ENCODE measurements at places on chromosomes 1 and 21.

DNA sequence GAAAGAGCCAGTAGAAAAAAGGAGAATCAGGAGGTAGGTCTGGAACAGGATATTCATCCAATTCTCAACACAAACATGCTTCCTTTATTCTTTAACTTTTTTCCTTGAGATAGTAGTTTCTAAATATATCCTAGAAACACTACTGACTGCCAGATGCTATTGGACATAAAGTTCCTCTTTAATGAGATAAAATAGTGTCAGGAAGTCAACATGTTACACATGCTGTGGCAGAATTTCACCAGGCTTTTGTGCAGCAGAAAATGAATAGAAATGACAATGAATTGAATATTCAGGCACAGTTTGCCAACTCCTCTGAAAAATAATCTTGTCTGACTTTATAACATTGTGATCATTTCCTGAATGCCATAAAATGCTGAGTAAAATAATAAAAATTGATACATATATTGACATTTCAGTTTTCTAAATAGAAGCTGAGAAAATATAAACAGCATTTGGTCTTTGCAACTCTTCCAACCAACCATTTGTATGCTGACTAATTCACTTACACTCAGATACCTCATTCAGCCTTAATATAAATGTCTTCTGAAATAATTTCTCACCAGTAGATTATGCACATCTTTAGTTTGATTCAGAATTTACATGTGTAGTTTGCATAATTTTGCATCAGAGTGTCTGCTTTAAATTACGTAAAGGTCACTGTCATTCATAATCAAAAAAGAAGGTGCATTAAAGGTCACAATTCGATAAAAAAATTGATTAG lies 486.1 kb upstream of the ADGRL2 start:
- no peak for DNase-seq

- no peak for DNase-seq
Measured at GRCh38 chr1:180524915-180525714, 22.7 kb upstream of the ACBD6 start.

DNA sequence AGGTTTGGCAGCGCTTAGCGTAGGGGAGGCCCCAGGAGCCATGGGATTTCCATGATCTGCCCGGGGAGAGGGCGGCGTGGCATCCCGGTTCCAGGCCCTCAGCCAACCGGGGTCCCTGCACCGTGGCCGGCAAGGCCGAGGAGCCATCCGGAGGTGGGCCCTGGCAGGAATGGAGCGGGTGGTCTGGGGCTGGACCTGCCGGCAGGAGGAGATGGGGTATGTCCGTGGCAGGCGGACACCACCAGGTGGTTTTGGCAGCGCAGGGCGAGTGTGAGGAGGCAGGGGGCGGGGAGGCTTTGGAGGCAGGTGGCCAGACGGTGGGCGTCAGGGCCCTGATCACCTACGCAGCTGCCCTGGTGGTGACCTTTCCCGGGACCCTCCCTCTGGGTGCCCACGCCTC lies 10.3 kb downstream of the PRKCZ start:
- no peak for DNase-seq

DNA sequence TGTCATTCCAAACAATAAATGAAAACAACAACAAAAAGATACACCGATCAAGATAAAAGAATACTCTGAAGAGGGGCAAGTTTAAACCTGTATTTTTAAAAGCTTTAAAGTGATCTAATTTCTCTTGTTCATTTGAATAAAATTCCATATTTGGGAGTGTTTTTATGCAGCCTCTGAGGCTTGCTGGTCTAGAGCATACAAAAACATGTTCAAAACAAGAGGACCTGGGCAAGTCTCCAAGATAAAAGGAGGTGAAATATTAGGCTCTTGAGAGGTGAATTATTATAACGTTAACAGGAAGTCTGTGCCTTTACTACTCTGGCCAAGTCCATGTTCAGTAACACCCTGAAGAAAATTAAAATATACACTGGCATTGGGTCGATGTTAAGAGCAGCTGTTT lies 20.1 kb downstream of the URB1 start:
- no peak for DNase-seq

GRCh38 chr1:26190373-26190987 lies at the start of gene CATSPER4:
TSS of gene CATSPER4 (plus strand) at chr1:26190602. CDS start at chr1:26190628, 26 bp downstream.
- DNase-seq = peak; percentile 16

GRCh38 chr1:235075777-235076308 lies 52.8 kb downstream of the TOMM20 start:
- no peak for DNase-seq

GRCh38 chr1:155013632-155014031 lies 11.0 kb downstream of the ZBTB7B start:
- DNase-seq = no peak

GRCh38 chr21:43301409-43302061 lies 125.4 kb downstream of the SIK1 start:
- DNase-seq = no peak

GRCh38 chr1:215890438-215890837 lies 323.3 kb downstream of the KCTD3 start:
- no peak for DNase-seq

DNA sequence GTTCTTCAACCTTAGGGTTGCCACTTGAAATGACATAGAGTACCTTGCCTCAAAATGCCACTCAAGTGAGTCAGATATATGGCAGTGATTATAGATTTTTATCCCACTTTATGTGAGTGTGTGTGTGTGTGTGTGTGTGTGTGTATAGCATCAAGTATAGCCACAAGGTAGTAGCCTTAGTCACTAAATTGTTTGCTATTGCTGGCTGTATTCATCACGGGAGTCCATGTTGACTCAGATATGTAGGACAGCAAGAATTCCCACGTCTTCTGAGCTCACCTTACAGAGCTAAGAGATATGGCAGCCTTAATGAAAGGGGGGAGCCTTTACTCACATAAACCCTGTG lies 9.3 kb downstream of the ETS2 start:
- DNase-seq = no peak

DNA sequence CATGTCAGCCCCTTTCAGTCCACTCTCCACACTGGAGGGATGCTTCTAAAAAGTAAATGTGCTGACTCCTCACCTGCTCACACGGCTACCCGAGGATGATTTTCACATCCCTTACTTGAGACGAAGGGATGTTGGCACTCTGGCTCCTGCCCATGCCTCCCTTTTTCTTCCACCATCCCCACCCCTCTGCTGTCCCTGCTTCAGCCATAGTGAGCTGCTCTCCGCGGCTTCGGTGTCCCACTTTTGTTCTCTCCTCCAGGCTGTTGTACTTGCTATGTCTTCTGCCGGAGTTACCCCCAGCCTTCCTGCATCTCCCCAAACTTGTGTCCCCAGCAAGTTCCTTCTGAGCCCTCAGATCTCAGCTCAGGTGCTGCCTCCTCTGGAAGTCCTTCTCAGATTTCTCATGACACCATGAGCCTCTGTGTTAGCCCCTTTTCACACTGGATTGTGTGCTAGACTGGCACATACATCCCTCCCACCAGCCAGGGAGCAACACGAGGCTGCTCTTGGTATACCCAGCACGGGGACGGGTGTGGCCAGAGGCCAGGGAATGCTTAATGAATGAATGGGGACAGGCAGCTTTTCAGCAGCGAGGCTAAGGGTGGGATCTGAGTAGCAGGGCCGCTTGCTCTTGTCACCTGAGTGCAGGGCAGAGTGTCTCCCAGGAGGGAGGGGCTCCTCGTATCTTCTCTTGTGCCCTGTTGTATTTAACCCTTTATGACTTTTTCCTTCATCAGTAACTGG lies 1.3 kb downstream of the ACOT11 start:
- peak; percentile 23 for DNase-seq

GRCh38 chr21:14877581-14878228 lies 187.1 kb downstream of the NRIP1 start:
- no peak for DNase-seq

DNA sequence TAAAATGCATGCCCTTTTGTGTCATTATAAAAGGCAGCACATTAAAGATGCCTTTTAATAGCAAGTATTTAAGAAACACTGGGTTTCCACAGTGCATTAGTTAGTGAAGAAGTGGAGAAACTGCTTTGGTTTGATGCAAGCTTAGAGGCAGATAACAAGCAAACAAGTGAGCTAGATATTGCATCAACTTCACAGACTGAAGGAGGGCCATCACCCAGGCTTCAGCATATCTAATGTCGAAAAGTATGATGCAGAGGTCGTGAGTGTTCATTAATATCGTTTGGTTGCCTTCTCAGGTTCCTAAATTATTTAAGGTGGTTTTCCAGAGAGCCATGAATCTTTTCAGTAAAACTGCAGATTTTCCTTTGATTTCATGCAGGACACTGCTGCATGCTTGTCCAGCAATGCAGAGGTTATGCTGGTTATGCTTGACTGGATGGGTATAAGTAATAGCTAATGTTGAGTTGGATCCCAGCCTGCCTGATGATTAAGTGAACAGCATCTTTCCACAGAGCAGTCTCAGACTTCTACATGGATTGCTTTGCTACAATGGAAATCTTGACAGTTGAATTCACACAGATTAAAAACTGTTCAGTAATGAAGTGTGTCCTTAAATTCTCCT lies 69.7 kb upstream of the IPO9 start:
- DNase-seq = no peak

GRCh38 chr1:184056921-184057555 lies 5.5 kb downstream of the TSEN15 start:
- DNase-seq = no peak

DNA sequence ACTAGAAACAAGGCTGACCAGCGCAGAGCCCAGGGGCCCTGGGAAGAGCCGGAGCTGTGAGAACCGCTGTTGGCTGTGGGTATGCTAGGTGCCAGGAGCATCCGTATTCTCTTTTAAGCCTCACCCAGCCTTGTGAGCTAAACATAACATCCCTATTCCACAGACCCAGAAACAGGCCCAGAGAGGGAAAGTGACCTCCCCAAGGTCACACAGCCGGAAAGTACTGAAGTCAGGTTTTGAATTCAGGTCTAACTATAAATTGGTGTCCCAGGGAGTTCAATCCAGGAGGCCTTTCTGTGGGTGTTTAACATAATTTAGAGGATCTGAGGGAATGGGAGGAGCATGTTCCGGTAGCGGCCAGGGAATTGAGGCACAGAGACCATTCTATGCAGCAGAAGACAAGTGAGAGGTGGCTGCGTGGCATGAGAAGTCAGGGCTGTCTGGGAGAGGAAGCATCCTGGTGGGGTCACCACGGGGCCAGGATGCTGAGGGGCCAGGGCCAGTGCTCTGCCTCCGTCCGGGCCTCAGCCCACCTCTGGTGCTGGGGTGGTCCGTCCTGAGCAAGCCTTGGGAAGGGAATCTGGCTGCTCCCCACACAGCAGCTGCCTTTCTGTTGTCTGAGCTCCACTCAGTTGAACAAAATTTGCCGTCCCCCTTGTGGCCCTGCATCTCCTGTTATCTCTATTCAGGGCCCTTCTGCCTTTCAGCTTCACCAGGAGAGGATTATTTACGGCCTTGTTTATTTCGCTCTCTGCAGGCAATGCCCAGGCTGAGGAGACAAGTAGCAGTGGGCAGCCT lies 338.8 kb upstream of the VAMP3 start:
- DNase-seq = no peak

DNA sequence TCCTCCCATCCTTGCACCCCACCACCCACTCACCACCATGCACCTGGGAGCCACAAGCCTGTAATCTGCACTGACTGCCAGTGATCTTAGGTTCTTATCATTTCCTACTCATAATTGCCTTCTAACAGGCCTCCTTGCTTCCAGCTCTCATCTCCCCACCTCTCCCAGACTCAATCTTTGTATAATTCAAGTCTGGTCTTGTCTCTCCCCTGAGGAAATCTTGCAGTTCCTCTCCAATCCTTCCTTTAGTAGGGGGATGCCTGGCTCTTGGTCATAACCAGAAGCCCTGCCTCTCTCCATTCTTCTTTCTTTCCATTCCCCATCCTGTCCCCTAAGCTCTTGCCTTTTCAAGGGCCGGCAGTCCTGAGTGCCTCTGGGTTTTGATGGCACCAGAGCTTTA lies 27.8 kb downstream of the PIGM start:
- no peak for DNase-seq

GRCh38 chr1:71956613-71957285 lies 325.6 kb downstream of the NEGR1 start:
- DNase-seq = no peak

GRCh38 chr1:154405747-154406571 lies 816 bp downstream of the IL6R start:
- DNase-seq = peak; percentile 22

DNA sequence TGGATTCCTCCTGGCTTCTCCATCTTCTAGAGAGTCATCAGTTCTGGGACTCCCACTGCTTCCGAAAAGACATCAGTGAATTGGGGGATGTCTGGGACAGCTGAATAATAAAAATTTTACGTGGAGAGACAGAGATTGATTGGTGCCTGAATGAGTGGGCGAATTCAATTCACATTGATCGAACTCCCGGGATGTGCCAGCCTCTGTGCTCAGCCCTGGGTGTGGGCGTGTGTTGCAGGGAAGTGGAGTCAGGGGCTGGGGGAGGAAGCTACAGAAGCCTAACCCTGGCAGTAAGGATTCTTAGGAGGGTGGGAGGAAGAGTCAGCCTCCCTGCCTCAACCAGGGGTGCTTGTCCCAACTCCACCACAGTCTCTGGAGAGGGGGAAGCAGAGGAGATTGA lies 18.0 kb upstream of the STUM start:
- DNase-seq = no peak

- DNase-seq = no peak
Measured at GRCh38 chr1:215669806-215670491, 102.8 kb downstream of the KCTD3 start.

DNA sequence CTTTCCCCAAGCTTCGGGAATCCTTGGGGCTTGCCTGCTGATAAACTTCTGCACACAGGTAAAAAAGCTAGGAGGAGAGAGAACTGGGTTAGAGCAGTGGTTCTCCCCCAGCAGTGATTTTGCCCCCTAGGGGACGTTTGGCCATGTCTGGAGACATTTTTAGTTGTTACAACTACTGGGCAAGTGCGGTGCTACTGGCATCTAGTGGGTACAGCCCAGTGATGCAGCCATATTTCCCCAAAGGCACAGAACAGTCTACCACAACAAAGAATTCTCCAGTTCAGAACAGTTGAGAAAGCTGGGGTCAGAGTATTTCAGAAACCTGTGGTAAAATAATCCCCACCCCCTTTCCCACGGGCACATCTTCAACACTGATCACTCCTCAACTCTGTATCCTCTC lies 41.3 kb downstream of the LRRC71 start:
- no peak for DNase-seq

- no peak for DNase-seq
Measured at GRCh38 chr21:44074315-44074958, 32.8 kb upstream of the PWP2 start.

DNA sequence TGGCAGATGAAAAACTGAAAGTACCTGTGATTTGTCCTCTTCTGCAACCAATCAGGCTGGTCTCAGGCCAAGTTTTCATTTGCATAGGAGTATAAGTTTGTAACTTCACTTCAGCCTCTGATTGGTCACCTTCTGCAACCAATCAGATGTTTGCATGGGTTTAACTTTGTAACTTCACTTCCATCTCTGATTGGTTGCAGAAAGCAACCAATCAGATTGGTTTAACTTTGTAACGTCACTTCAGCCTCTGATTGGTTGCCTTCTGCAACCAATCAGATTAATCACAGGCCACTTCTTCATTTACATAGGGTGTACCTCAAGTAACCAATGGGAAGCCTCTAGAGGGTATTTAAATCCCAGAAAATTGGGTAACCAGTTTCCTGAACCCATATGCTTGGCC lies 18.9 kb upstream of the TUT4 start:
- DNase-seq = no peak

GRCh38 chr1:37561133-37562132 lies 4.7 kb downstream of the DNALI1 start:
- no peak for DNase-seq
